Glutamatergic neuron (in vitro differentiated cells): ENCODE measurements at places on chromosomes 11 and 22. TPM values are rescaled to one million over a fixed set of nuclear protein-coding genes. Genes with fewer than 3 reads are reported as not detected.

FBLN1 gene
- 184 TPM for total RNA-seq

PATE4 gene
- not detected for total RNA-seq

VWCE gene
- total RNA-seq, result 27.3 TPM

- no peak for DNase-seq
These were observed 48.8 kb downstream of the BID start for GRCh38 chr22:17725500-17725796.

DNA sequence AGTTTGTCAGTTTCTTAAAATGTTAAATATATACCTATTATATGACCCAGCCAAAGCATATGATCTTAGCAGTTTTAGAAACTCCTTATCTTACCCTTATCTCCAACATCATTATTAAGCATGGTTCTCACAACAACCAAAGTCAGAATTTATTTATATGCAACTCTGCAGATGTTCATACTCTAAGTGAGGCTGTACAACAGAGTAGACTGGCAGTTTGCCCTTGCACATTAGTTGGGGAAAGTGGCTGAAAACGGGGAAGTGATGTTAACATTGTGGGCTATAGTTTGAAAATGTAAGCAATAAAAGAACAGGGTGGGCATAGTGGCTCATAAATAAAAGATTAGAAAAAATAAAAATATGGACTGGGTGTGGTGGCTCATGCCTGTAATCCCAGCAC, 49.7 kb downstream of the ATG16L2 start:
- DNase-seq, result no peak

DNA sequence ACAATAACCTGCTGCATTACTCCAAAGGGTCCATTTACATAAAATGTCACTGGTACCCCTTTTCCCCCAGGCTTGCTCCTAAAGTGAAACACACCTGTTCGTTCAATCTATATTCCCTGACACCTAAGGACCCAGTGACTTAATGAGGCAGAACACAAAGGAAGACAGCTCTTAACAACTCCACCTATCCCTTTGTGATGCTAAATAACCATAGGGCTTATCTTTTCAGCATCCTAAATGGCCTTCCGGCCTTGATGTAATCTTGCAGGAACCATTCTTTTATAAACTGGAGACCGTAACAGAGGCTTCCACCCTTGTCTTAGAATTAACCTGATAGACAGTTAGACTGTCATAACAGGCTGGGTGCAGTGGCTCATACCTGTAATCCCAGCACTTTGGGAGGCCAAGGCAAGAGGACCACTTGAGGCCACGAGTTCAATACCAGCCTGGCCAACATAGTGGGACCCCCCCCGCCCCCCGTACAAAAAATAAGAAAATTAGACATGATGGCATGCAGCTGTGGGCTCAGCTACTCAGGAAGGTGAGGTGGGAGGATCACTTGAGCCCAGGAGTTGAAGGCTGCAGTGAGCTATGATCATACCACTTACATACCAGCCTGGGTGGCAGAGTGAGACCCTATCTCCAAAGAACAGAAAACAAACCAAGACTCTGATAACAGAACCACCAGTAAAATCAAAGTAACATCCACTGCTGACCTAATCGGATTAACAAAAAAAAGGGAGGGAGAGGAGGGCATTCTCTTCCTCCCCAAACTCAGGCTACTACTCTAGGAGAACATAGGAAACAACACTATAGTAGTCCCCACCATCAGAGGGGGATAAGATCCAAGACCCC, 5.1 kb downstream of the CHEK2 start:
- DNase-seq, result no peak

- no peak for DNase-seq
These were observed at the start of gene SMTNL1 for GRCh38 chr11:57536947-57537619. TSS of gene SMTNL1 (plus strand) at chr11:57537595. CDS start at chr11:57542643, 5,048 bp downstream.

DNA sequence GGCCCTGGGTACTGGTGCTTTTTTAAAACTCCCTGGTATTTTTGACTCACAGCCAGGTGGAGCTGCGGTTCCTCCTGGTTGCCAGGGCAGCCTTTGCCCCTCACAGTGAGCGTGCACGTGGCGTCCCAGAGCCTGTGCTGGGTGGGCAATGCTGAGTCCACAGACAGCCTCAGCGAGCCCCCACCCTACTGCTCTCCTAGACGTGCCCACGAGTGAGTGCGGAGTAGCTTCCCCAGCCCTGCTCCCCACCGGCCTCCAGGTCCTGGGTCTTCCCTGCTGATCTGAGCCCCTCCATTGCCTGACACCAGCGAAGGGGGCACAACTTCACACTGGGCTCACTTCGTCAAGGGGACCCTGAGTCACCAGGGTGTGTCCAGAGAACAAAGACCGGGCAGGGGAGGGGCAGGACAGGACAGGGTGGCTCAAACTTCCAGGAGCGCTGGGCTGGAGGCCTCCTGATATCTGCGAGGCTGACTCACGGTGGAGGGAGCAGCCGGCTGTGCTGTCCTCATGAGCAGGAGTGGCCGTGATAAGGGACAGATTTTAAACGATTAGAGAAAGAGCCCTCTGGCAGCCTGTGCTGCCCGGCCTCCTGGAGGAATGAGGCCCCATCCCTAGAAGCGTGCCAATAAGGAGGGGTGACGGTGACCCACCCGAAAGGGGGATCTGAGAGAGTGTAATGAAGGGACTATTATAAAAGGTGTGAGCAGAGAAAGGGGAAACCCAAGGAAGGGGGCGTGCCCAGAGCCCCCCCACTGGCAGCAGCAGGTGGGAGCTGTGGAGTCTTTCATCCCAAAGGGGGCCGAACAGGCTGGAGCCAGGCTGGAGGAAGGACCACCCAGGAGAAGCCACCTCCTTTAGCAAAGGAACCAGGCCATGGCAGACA, 129.3 kb upstream of the FGF3 start:
- no peak for DNase-seq

DNA sequence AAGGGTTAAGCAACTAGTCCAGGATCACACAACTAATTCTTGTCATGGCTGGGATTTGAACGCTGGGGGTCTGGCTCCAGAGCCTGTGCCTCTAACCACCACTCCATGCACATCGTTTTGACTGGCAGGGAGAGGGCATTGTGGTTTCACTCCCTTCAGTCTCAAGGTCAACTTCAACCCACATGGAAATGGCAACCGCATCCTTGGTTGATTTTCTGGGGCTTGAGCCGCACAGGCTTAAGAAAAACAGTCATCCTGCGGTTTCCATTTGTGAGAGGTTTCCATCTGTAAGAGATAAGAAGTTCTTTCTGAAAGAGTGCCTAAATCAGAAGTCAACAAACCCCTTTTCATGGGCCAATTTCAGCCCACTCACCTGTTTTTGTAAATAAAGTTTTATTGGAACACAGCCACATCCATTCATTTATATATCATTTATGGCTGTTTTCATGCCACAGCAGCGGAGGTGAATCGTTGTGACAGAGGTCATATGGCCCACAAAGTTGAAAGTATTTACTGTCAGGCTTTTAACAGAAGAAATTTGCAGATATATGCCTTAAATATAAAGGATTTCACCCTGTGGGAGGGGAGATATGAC, 65.7 kb downstream of the SGSM1 start:
- no peak for DNase-seq

DNA sequence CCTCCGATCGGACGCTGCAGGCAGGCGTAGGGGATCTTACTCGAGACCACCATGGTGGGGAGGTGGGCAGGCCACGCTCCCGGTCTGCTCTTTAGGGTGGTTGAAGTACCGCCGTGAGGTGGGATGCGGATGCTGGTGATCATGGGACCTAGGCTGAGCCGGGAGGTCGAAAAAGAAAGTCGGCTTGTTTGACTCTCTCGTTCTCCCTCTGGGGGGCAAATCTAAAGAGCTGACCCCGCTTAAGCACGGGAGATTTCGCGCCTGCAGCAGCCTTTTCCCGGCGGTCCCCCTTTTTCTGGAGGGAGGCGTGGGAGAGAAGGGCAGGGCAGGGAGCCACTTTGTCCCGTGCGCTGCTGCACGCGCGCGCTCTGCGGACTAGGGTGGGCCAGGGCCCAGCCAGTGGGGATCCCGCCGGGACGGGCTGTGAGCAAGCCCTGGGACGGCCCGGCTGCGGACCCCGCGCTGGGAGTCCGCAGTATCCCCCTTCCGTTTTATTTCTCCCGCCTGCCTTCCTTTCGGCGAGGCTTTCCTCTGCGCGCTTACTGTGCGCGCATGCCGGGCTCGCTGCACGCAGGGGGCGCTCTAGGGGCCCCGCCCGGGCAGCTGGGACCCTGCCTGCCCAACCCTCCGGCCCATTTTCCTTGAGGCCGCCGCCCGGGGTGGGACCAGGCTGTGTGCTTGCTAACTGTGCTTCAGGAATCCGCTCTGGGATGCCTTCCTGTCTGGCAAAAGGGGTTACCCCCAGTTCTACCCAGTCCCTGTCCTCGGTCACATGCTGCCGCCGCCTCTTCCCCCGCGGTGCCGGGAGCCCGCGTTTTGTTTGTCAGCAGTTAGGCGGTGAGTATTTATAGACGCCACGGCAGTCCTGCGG, 81.0 kb downstream of the PRR5L start:
- DNase-seq, result peak; percentile 71

GRCh38 chr22:48250286-48250895, 1487.9 kb downstream of the TBC1D22A start:
- DNase-seq, result no peak

GRCh38 chr11:68042219-68043028, 3.6 kb downstream of the TCIRG1 start:
- DNase-seq, result no peak
